Stomach (tissue), 19 donors: ENCODE measurements at places on chromosomes 16 and 17.

- DNase-seq = no peak
Observed at GRCh38 chr17:60665602-60666001, 12.0 kb upstream of the BCAS3 start.

DNA sequence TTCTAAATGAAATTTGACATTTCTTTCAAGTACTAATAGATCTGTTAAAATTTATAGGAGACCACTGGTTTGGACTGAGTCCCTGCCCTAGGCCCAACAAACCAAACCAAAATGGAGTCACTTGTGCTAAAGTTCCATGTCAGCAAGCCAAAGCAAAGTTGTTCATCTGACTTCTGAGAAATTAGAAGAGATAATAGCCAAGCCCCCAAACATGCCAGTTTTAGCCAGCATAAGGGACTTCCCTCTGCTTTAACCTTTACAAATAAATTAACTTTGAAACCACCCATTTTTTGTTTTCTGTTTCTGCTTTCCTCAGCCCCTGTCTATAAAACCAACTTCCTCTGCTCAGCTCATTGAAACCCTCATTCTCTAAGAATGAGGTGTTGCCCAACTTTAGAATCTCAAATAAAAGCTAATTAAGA is 18.9 kb downstream of the CDR2 start:
- no peak for DNase-seq

DNA sequence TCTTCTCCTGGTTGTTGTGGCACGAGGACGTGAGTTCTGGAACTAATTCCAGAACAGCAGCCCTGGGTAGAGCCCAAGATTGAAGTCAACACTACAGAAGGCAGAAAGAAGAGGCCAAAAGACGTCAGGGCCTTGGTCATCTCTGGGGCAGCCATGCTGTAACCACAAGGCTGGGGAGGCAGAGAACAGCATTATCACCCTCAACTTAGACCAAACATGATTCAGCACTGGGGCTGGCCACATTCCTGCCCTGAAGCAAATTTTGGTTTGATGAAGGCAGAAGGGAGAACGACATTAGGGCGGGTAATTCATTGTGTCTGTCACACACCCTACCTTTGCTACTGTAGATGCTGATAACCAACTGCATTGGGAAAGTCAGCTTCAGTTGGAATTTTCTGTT is 9.7 kb upstream of the ALOX15B start:
- no peak for DNase-seq

DNA sequence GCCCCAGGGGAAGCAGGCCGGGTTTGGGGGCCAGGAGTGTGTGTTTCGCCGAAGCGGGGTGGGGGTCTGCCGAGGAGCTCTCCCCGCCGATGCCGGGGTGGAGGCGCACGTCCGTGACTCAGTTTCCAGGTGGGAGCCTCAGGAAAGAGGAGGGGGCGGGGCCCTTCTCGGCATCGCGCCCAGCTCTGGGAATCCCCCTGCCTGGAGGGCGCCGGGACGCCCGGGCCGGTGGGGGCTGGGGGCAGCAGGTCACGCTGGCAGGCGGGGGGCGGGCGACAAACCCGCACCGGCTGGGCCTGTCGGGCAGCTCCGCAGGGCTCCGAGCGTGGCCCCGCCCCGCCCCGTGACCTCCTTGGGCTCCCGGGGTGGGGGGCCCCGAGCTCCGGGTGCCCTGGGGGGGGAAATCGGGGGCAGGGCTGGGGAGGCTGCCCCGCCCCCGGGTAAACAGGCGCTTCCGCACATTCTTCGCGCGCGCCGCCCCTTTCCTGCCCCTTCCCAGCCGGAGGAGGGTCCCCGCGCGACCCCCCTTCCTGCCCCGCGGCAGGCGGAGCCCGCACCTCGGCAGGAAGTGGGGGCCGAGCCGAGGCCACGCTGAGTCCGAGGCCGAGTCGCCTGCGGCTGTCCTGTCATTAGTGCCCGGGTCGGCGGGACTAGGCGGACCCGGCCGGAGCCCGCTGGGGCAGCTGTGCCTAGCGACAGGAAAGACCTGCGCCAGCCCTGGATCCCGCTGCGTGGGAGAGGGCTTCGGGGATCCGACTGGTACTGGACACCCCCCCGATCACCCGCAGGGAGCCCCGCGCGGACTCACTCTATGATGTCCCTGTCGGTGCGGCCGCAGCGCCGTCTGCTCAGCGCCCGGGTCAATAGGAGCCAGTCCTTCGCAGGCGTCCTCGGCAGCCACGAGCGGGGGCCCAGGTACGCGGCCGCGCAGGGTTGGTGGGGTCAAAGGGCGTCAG is 9.3 kb downstream of the RIPOR1 start:
- peak; percentile 88 for DNase-seq

DNA sequence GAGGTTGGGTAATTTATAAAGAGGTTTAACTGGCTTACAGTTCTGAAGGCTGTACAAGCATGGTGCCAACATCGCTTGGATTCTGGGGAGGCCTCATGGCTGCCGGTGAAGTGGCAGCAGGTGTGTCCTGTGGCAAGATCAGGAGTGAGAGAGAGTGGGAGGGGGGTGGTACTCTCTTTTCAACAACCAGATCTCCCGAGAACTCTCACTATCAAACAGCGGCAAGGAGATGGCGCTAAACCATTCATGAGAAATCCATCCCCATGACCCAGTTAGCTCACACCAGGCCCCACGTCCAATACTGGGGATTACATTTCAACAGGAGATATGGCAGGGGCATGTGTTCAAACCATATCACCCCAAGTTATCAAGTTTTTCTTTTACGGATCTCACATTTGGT is 44.0 kb upstream of the CBX4 start:
- no peak for DNase-seq

DNA sequence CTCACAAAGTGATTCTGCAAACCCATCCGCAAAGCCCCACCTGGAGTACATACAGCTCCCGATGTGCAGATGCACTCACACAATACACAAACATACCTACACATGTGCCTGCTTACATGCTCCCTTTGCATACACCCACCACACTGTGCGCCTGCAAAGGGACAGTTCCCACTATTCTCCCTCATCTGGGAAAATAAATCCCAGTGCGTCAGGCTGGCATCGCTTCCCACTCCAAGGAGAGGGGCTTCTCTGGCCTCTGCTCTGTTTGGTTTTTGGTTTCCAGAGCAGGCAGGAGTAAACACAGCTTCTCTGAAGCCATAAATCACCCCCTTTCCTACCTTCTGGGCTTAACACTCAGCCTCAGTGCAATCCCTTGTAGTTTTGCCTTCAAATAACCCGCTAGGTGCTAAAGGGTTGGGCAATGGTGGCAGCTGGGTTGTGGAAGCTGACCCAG is 14.7 kb downstream of the HOXB4 start:
- DNase-seq = no peak

DNA sequence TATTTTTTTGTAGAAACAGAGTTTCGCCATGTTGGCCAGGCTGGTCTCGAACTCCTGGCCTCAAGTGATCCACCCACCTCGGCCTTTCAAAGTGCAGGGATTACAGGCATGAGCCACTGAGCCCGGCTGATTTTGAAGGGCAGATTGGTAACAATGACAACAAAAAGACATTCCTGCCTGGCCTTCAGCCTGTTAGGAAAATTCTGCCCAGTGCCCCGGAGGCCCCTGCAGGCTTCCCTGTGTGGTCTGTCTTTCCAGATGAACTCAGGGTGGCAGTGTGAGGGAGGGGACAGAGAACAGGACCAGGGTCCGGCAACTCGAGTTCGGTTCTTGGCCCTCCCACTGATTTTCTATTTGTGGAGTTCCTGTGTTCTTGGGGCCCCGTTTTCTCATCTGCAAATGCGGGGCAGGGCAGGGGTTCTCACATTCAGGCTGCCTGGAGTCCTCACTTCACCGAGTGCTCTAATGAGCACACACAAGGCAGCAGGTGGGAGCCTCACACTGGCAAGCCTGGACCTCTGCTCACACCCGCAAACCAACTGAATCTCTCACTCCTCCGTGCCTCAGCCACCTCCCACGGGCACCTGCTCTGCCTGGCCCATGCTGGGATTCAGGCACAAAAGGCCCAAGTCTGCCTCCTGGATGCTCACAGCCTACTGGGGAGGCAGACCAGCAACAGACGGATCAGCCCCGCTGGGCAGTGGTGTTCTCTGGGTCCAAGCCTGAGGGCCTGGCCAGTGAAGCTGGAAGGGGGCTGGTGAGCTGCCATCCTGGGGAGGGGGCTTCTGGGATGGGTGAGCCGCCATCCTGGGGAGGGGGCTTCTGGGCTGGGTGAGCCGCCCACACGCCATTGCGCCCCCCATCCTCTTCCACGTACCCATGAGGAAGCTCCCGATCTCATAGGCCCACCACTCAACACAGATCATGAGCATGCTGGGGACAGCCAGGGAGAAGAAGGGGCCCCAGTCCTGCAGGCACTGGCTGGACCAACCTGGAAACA is 10.3 kb downstream of the SLC47A2 start:
- no peak for DNase-seq

DNA sequence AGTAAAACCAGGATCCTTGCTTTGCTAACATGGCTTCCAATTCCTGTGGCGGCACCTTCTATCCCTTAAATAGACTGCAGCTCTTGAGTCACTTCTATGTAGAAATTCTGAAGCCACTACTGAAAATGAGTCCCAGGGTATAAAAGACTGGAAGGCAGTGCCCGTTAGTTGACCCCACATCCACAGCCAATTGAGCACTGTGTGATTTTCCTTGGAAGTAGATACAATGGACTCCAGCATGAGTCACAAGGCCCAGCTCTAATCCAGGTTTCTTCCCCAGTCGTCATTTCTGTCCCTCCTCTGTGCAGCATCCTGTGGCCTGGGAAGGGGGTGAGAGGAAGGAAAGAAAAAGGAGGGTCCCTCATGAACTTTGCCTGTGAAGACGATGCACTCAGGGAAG is 69.5 kb downstream of the HLF start:
- DNase-seq = no peak

GRCh38 chr16:54585998-54586340 is 299.4 kb upstream of the IRX3 start:
- no peak for DNase-seq

DNA sequence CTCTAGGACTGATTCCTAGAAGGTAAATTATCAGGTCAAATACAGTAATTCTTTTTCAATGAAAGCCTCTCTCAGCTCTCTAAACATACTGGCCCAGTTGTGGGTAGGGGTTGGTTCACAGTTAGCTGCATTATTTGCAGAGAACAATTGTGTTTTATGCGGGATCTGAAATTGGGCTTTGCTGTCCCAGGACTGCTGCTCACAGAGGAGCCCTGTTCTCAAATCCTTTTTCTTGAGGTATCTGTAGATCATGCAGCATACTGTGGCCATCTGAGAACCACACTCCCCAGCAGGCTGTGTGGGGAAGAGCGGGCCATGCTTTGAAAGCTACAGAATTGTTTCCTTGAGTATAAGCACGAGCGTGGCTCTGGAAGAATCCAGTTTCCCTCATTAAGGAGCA is 17.5 kb downstream of the MTHFSD start:
- no peak for DNase-seq

GRCh38 chr16:10314317-10314716 is 71.5 kb upstream of the ATF7IP2 start:
- no peak for DNase-seq

DNA sequence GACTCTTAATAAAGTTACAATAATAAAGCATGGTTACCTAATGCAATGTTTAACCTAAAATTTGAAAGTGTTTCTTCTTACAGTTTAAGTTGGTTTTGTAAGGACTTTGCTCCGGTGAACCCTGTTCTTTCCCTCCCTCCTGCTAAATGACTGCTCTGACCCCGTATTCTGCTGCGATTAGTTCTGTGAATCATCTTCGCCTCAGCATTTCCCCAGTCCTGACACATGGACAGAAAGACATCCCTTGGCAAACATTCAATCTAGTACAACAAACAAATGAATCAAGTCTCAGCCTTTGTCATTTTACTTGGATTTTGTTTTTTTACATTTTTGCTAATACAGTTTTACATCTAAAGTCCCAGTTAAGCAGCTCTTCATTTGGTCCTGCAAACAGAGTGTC is 15.4 kb downstream of the KCNJ2 start:
- no peak for DNase-seq

DNA sequence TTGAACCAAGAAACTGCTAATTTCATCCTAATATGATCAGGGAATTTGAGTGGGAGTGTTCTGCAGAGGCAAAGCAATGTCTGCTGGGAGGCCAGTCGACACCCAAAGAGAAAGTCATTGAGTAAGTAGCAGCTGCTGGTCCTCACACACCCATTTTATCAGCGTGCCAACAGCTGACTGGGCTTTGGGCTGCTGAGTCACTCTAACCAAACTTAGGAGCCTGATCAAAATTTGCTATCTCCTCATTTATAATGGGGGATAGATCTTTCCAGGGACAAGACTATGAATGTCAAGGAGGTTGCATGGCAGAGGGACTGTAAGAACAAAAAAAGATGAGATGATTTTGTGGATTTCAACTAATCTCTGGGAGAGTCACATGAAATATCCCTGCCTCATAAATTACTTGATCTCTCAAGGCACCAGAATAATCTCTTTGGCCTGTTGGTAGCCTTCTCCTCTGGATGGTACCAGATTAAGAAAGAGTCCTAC is 32.9 kb downstream of the CPSF4L start:
- DNase-seq = peak; percentile 82

DNA sequence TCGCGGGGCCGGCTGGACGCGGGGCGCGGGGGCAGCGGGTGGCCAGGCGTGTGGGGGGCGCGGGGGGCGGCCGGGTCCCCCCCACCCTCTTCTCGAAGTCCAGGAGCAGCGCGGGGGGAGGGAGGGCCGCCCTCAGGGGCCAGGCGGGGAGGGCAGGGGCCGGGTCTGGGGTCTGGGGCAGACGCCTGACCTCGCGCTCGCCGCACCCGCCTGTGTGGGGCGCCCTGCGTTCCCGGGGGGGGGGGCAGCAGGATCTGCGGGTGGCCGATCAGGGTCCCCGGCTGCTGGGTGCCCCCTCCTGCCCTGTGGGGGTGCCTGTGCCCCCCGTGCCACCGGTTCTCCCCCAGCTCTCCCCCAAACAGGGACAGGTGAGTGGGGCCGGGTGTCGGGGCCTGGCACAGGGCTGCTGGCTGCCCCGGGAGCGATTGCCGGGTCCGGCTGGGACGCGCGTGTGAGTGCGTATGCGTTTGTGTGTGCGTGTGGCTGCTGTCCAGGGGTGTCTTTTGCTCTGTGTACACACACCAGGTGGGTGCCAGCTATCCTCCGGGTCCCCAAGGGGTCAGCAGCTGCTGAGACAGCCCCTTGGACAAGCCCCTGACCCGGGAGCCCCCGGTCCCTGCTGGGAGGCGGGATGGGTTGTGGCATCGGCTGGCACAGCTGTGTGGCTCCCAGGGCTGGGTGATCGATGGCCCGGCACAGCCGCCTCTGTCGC is 663 bp downstream of the PRR35 start:
- DNase-seq = no peak

GRCh38 chr16:87723226-87723623 is 42.6 kb downstream of the KLHDC4 start:
- peak; percentile 48 for DNase-seq

DNA sequence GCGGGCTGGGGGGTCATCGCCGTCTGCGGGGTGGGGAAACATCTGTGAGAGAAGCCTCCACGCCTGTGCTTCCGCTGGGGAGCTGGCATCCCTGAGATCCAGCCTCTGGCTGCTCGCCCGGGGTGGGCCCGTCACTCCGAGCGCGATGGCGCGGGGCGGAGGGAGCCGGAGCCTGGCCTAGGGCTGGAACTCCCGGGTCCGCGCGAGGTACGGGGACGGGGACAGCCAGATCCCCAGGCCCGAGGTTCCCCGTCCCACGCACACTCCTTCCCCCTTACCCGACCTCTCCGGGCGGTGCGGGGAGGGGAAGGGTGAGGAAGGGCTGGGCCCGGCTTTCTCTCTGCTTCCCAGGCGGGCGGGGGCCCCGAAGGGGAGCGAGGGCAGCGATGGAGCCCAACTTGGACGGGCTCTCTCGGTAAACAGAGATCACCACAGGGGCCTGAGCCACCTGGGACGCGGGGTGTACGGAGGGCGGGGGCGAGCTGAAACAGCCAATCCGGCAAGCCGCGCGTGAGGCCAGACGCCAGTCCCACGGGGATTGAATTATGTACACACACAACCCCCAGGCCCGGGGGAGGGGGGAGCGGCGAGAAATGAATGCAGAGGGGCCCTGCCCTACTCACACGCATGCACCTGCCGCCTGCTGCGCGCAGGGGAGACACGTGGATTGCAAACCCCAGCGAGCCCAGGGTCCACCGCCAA is at the start of gene SLC16A11:
SLC16A11 (minus strand) TSS at position 596 of the 702 bp plus-strand sequence; CDS start at position 17, 579 bp downstream.
- peak; percentile 59 for DNase-seq
